ENCODE measurements at places on chromosomes 4 and X. TPM values are rescaled to one million over a fixed set of nuclear protein-coding genes. Genes with fewer than 3 reads are reported as not detected.

Gene PAGE4
- total RNA-seq, result not detected

- H3K36me3 ChIP-seq, result no peaks in the 10 kb centered on the region
- no peaks in the 10 kb centered on the region for H3K4me1 ChIP-seq
- no peak overlapping the region for H3K4me3 ChIP-seq
- peak overlapping the region; percentile 22 for H3K27ac ChIP-seq
- no peak for DNase-seq
Observed at GRCh38 chr4:6017800-6018199, 431 bp downstream of the C4orf50 start.

Gene ANXA10
- 33.4 TPM for total RNA-seq

DNA sequence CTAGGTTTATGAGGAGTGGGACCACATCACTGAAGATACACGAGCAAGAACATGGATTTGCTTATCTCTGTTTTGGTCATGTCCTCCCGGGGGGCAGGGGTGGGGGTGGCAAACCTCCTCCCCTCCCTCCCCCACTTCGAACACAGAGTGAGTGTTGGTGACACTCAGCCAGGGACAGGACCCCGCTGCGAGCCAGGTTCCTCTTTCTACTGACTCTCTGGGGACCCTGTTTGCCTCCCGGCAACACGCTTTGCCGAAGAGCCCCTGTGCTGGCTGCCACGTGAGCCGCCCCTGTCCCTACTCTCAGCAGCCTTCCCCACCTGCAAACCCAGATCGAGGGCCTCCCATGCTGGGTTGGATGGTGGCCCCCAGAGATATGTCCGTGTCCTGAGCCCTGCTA, 34.7 kb downstream of the P2RY8 start:
- no peak overlapping the region for H3K27ac ChIP-seq
- no peak for DNase-seq
- H3K36me3 ChIP-seq, result no peaks in the 10 kb centered on the region
- no peaks in the 10 kb centered on the region for H3K27me3 ChIP-seq
